NCI-H187 treated with DMSO at 0.1 percent for 48 hours (cell line): ENCODE measurements at places on chromosomes 12 and 14.

GRCh38 chr12:131095826-131096680 is 142.3 kb downstream of the ADGRD1 start:
- DNase-seq, result no peak

GRCh38 chr12:4449851-4450221 is 4.2 kb upstream of the FGF6 start:
- no peak for DNase-seq

GRCh38 chr12:122460061-122460460 is 37.6 kb upstream of the CLIP1 start:
- no peak for DNase-seq

GRCh38 chr14:100076606-100077005 is 11.4 kb downstream of the EVL start:
- DNase-seq, result no peak

GRCh38 chr14:94819531-94819930 is 49.6 kb upstream of the GSC start:
- DNase-seq, result no peak

GRCh38 chr14:33848706-33849454 is 102.0 kb downstream of the EGLN3 start:
- no peak for DNase-seq

- no peak for DNase-seq
These were observed 37.5 kb upstream of the CORO1C start for GRCh38 chr12:108768591-108769500.

DNA sequence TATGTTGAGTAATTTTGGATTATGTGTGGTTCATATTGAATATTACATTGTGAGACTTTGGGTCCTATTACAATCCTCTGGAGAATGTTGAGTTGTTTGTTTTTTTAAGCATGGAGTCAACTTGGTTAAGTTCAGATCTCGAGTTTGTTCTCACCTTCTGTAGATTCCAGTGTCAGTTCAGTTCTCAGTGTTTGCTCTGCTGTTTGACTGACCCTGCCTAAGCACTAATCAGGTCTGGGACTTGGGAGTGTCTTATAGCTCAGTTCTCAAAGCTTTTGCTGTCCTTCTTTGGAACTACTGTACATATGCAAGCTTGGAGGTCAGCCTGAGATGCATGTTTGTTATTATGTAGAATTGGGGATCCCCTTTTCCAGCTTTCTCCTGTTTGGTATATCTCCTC is 63.1 kb downstream of the DIP2B start:
- DNase-seq, result no peak

DNA sequence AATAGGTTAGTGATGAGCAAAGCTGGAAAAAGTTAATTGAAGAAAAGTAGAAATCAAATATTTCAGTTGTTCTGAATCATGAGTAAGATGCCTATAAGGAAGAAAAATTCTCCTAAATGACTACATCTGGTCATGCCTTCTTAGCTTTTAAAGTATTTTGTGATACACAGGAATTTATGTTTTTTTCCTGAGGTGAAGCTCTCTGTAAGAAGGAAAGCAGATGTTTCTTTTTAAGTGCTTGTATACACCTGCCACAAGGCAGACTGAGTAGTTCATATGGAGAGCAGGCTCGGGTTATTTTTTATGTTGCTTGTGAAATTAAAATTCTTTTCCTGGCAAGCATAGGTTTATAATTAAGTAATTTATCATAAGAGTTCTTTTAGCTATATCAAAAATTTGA is 275.2 kb downstream of the RAD51B start:
- no peak for DNase-seq

DNA sequence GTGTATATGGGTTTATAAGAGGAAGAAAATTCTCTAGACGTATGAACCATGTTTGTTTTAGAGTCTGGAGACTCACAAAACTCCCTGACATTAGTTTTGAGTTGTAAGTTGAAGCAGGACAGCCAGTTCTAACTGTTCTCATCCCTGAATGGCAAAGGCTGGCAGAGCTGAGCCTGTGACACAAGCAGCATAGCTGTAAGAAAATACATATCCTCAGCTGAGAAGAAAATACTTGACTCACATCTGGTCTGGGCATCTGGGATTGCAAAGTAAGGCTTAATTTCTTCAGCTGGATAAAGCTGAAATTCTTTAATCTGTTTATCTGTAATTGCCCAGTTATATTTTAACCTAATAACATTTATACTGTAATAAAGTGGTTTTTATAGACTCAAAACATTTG is 156.3 kb downstream of the PELI2 start:
- no peak for DNase-seq

GRCh38 chr14:31083781-31084180 is 57.6 kb upstream of the STRN3 start:
- DNase-seq, result no peak

DNA sequence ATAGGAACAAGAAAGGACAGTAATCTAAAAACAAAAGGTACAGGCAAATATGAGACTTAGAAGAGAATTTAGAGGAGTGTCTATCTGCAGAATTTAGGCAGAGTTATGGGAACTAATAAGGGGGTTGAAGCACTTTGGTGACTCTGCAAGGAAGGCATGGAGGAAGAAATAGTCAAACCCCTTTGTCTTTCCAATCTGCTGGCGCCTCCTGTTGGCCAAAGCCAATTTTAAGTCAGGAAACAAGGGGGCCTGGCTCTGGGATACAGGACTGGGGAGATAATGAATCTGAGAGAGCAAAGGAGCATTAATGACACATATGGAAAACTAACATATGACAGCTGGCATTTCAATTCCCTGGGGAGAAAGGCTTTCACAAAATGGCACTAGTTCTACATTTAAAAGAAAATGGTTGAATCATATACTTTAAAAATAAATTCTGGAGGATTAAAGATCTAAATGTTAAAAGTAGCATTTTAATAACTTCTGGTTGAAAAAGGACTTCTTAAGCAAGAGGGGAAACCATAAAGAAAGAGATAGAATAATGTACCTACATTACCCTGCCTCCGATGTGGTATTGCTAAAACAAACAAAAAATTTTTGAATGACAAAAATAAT is 48.5 kb upstream of the CSRP2 start:
- DNase-seq, result no peak

- DNase-seq, result no peak
These were observed 12.1 kb downstream of the NCKAP1L start for GRCh38 chr12:54509617-54510016.

- DNase-seq, result no peak
These were observed 2.3 kb upstream of the CLEC4C start for GRCh38 chr12:7749442-7749841.

DNA sequence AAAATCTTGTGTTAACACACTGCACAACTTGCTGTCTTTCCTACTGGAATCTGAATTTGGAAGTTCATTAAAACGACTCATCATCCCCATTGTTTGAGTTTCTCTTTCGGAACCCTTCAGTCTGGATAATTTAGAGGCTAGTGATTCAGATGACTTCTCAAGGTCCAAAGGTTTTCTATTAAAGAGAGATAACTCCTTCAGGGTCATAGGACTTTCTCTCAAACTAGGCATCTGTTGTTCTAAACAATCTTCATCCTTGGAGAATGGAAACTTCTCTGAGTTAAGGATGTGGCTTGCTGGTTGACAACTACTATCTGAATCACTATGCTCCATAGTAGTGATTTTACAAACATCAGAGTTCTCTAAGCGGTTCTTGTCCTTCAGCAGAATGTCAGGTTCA is 4.4 kb downstream of the MLH3 start:
- no peak for DNase-seq
